K562 (cell line): ENCODE measurements at places on chromosomes 2 and 18.

DNA sequence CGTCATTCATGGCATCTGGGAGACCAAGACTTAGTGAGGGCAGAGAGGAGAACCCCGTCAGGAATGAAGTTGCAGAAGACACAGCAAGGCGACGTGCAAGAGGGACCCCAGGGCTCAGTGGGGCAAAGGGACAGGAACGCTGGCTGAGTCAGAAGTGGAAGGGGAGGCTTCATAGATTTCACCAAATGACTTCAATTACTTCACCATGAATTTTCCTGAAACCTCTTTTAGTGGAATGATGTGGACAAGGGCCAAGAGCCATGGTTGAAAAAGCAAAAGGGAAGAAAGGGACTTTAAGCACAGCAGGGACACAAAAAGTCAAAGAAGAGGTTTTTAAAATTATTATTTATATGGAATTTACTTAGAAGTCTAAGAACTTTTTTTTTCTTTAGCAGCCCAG, 141.6 kb upstream of the PID1 start:
- DNase-seq, result no peak

GRCh38 chr2:144524118-144525009, 4.4 kb upstream of the ZEB2 start:
- DNase-seq, result peak; percentile 81

GRCh38 chr2:85899284-85899683, 10.5 kb upstream of the ST3GAL5 start:
- DNase-seq, result no peak

DNA sequence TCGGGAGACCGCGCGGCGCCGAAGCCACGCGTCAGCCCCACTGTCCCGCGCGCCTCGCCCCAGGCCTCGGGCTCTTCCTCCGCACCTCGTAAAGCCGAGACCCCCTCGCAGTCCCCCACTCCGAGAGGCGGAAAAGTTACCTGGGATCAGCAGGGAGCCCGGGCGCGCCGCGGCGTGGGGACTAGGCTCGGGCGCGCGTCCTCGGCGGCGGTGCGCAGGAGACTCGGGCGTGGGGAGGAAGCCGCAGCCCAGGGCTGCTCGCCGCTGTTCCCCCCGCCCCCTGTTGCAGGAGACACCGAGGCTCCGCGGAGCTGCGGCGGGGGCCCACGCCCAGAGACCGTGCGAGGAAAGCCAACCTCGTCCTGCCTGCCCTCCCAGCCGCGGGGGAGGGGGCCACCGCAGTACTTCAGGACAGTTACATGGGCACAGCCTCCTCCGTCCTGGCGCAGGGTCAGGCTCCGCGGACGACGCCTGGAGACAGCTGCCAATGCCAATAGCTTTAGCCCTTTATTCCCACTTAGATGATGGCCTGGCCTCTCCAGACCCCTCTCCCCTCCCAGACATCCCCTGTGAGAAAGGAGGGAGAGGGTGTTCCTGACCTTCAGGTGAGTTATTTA, at the start of gene EPB41L3:
Gene EPB41L3, minus strand, starts transcription at position 225 of the 617 bp plus-strand sequence. CDS start 54,814 bp downstream, outside the sequence.
- DNase-seq, result no peak

GRCh38 chr18:2706903-2707302, 51.4 kb downstream of the SMCHD1 start:
- DNase-seq, result peak; percentile 34

- no peak for DNase-seq
These were observed 31.3 kb downstream of the NCK2 start for GRCh38 chr2:105775809-105776559.

GRCh38 chr2:240164586-240164985, 24.1 kb upstream of the OTOS start:
- no peak for DNase-seq

DNA sequence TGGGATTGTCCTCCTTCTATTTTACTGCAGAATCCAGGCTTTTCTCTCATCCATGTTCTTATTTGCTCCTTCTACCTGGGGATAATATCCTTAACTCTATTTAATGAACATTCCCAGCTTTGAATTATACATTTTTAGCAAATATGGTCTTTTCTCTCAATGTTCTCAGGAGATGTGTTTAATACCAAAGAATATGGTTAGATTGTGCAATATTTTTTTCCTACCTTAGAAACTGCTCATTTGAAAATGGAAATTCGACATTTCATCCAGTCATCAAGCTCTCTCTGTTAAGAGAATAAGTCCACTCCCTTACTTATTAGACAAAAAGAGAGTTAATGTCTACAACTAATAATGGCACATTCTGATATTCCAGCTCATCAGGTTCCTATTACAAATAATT, 160.4 kb upstream of the GULP1 start:
- no peak for DNase-seq

- DNase-seq, result no peak
These were observed 47.1 kb downstream of the ITGAV start for GRCh38 chr2:186636800-186637496.

GRCh38 chr18:48858676-48859075, 92.1 kb downstream of the SMAD7 start:
- DNase-seq, result no peak

GRCh38 chr18:3085612-3086011, 72.7 kb upstream of the LPIN2 start:
- no peak for DNase-seq

DNA sequence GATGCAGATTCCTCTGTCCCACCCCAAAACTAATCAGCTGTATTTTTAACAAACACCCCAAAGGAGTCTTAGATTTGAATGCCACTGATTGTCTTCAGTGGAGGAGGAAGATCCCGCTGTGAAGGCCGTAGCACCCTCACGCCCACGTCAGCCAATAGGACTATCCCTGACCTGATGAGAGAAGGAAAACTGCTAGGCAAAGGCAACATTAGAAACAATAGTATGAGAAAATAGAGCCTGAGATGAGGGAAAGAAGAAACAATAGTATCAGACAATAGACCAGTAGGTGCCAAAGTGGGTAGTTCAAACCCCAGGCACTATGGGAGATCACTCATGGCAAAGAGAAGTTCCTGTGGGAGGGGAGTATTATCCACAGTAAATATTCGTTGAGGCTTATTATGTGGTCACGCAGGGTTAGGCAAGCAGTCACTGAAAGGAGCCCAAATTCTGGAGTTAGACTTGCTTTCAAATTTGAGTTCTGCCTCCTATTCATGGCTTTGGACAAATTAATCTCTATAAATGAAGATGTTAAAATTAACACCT, 2.8 kb downstream of the PCBP1 start:
- DNase-seq, result no peak

GRCh38 chr2:145789636-145790035, 1269.7 kb upstream of the ZEB2 start:
- no peak for DNase-seq
